NCI-H774 (cell line): ENCODE measurements at places on chromosomes 1 and 21.

- no peak for DNase-seq
Measured at GRCh38 chr1:46298387-46298786, 5.0 kb downstream of the LRRC41 start.

GRCh38 chr1:184973272-184974055 lies 844 bp downstream of the NIBAN1 start:
- peak; percentile 19 for DNase-seq

- DNase-seq, result no peak
Measured at GRCh38 chr1:221573756-221574155, 168.1 kb downstream of the DUSP10 start.

GRCh38 chr1:57270927-57271698 lies 152.7 kb downstream of the DAB1 start:
- DNase-seq, result no peak

GRCh38 chr1:214532070-214532469 lies 19.3 kb downstream of the PTPN14 start:
- DNase-seq, result no peak

- DNase-seq, result peak; percentile 39
Measured at GRCh38 chr1:216502528-216503162, 79.4 kb upstream of the USH2A start.
